ENCODE measurements at places on chromosomes 2 and 18. TPM values are rescaled to one million over a fixed set of nuclear protein-coding genes. Genes with fewer than 3 reads are reported as not detected.

- no peak overlapping the region for H3K27ac ChIP-seq
- no peaks in the 10 kb centered on the region for H3K4me1 ChIP-seq
- H3K4me3 ChIP-seq, result no peak overlapping the region
- H3K36me3 ChIP-seq, result no peaks in the 10 kb centered on the region
- no peak for DNase-seq
These were observed 455.3 kb downstream of the STK39 start for GRCh38 chr2:167792126-167792525.

GRCh38 chr18:58949031-58949430 is 84.4 kb downstream of the ZNF532 start:
- DNase-seq, result no peak
- H3K36me3 ChIP-seq, result peaks cover 70% of the 10 kb centered on the region
- no peak overlapping the region for H3K27ac ChIP-seq

DNA sequence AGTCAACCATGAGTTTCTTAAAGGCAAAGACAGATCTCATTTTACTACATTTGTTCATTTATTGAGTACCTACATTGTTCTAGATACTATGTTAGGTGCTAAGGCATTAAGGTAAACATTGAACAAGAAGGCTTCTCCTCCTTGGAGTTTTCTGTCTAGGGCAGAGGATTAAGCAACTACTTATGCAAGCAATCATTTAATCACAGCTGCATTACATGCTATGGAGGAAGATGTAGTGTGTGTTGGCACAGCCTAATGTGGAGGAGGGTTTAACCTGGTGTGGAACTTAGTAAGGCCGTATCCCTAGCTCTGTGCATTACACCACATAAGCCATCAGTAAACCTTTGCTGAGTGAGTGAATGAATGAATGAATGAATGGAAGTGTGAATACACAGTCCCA is 106.5 kb upstream of the MAP3K20 start:
- no peak for DNase-seq
- no peak overlapping the region for H3K4me3 ChIP-seq
- H3K27ac ChIP-seq, result no peak overlapping the region
- peaks cover 36% of the 10 kb centered on the region for H3K4me1 ChIP-seq

DNA sequence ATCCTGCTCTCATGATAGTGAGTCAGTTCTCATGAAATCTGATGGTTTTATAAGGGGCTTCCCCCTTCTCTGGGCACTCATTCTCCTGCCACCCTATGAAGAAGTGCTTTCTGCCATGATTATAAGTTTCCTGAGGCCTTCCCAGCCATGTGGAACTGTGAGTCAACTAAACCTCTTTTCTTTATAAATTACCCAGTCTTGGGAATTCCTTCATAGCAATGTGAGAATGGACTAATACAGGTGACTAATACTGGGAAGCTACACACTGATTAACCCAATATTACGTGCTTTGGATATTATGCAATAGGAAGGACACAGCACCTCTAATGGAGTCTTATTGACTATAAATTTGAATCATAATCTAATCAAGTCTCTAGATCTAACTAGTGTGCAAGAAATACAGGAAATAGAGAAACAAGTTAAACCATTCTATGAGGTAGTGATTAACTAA is 107.2 kb upstream of the ETAA1 start:
- no peaks in the 10 kb centered on the region for H3K27me3 ChIP-seq
- no peaks in the 10 kb centered on the region for H3K36me3 ChIP-seq
- H3K4me1 ChIP-seq, result peaks cover 3% of the 10 kb centered on the region
- no peak for DNase-seq
- H3K4me3 ChIP-seq, result no peak overlapping the region

DNA sequence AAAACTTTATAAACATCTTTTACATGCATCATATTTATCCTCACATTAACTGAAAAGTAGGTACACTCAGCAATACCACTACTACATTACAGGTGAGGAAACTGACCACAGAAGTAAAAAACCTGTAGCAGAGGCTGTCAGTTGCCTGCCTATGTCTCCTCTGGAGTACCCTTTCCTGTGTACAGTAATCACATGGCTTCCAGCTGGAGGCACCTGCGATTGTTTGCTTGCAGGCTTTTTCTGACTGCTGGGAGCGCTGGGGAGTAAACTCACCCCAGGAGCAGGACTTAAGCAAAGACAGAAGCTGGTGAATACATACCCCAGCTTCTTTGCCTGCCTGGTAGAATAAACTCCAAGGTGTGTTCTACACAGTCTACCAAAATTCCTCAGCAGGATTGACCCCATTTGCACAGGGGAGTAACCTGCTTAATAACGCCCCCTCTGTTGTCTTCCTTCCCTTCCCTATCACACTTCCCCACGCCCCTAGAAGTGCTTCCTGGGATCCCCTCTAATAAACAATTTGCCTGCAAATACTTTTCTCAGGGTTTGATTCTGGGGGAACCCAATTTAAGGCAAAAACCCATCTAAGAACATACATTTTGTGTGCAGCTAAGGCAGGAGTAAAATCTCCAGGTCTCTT is 138.9 kb downstream of the PTH2R start:
- H3K27me3 ChIP-seq, result no peaks in the 10 kb centered on the region
- no peak overlapping the region for H3K27ac ChIP-seq
- no peak for DNase-seq
- H3K4me3 ChIP-seq, result no peak overlapping the region
- no peaks in the 10 kb centered on the region for H3K4me1 ChIP-seq

DNA sequence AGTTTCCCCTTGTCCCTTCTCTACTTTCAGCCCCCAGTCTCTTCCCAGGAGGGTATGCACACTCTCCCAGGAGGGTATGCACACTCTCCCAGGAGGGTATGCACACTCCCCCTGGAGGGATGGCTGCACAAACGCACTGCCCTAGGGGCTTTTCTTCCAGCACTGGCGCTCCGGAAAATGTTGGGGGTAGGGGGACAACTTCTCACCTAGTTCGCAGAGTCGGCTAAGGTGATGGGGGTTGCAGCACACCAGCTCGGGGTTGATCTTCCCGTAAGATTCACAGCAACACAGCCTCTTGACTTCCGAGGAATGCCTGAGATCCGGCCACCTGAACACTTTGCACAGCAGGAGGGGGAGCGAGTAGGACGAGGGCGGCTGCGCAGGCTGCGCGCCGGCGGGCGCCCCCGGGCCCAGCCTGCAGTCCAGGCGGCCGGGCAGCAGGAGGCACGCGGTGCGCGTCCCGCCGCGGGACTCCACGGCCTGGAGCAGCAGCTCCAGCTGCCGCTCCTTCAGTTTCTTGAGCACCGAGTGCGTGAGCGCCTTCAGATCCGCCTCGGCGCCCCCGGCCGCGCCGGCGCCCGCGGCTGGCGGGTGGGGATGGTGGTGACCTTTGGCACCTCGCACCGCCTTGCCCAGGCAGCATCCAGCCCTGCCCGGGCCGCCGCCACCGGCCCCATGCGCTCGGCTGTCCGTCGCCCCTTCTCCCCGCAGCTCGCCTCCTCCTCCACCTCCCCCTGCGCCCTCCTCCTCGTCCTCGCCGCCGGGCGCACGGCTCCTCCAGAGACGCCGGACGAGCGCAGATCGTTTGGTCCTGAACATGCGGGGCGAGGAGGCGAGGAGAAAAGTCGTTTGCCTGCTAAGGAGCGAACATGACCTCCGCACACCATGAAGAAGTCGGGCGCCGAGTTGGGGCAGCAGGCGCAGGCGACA is 894 bp downstream of the SMAD7 start:
- H3K27ac ChIP-seq, result peak overlapping the region; percentile 98
- H3K4me1 ChIP-seq, result peaks cover 49% of the 10 kb centered on the region
- H3K27me3 ChIP-seq, result no peaks in the 10 kb centered on the region
- peak overlapping the region; percentile 83 for H3K4me3 ChIP-seq
- no peak for DNase-seq
- H3K36me3 ChIP-seq, result no peaks in the 10 kb centered on the region

GRCh38 chr2:173401716-173402326 is 47.1 kb downstream of the CDCA7 start:
- no peak for DNase-seq
- peaks cover 15% of the 10 kb centered on the region for H3K4me1 ChIP-seq
- H3K4me3 ChIP-seq, result peak overlapping the region; percentile 18
- no peak overlapping the region for H3K27ac ChIP-seq
- H3K27me3 ChIP-seq, result peaks cover 72% of the 10 kb centered on the region

DNA sequence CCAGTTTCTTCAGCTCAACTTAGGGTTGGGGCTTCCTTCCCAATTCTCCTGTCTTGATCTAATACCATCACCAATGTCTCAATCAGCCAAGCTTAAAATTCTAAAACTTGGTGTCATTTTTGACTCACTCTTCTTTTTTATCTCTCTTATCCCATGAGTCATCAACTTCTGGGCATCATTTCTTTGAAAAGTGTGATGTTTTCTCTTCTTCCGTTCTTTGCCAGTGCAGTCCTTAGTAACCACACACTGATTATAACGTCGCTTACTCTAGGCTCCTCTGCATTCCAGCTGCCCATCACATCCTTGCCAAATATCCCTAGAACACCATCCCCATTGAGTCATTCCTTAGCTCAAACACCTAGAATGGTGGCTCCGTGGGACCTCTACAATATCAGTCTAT is 27.4 kb upstream of the MRO start:
- DNase-seq, result no peak
- H3K4me3 ChIP-seq, result no peak overlapping the region
- no peak overlapping the region for H3K27ac ChIP-seq
- H3K4me1 ChIP-seq, result no peaks in the 10 kb centered on the region
- no peaks in the 10 kb centered on the region for H3K27me3 ChIP-seq

DNA sequence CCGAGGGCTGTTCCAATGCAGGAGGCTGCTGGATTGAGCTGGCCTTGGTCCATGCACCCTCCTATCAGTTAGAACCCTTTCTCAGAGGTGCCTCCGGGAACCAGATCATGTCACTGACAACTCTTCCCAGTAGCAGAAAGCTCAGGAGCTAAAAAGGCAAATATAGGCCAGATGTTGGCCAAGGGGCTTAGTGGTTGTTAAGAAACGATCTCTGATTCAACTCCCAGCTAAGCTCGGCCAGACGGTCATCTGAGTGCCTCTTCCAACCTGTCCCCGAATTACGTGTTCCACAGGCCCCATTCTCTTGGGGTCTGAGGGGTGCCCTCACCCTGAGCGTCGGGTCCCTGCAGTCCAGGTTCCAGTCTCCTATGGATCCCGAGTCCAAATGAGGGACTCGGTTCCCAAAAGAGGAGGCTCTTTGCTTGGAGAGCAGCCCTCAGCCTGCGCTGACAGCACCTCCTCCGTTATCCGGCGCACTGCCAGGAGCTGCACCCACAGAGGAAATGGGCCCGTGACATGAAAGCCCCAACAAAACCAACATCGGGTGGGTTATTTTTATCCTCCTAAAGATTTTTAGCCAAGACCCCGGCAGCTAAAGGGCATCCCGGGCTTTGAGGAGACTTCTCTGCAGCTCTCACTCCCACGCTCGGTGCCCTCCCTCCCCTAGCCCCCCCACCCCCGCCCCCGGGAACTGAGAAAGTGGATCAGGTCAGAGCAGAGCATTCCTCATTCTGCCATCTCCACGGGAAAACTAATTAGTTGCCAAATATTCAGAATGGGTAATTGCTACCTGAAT is 106.6 kb upstream of the ID2 start:
- H3K27ac ChIP-seq, result no peak overlapping the region
- H3K27me3 ChIP-seq, result no peaks in the 10 kb centered on the region
- H3K4me1 ChIP-seq, result peaks cover 11% of the 10 kb centered on the region

DNA sequence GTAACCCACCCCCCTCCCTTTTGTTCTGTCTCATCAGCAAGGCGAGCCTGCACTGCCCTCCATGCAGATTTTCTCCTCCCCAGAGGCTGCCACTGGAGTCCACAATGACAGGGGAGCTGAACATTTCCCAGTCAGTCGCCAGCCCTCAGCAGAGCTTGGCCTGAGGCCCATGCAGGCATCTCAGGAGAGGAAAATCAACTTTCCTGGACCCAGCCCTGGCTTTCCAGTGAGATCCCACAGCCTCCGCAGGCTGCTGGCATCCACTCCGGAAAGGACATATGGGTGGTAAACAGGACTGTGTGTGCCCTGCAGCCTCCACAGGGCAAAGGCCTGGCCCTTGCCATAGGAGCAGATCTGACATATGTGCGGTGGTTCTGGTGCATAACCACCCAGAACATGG is 253.8 kb downstream of the TNS1 start:
- no peak overlapping the region for H3K4me3 ChIP-seq
- H3K4me1 ChIP-seq, result peaks cover 71% of the 10 kb centered on the region
- H3K36me3 ChIP-seq, result peaks cover 5% of the 10 kb centered on the region
- H3K27ac ChIP-seq, result no peak overlapping the region
- no peaks in the 10 kb centered on the region for H3K27me3 ChIP-seq
- DNase-seq, result peak; percentile 81

DNA sequence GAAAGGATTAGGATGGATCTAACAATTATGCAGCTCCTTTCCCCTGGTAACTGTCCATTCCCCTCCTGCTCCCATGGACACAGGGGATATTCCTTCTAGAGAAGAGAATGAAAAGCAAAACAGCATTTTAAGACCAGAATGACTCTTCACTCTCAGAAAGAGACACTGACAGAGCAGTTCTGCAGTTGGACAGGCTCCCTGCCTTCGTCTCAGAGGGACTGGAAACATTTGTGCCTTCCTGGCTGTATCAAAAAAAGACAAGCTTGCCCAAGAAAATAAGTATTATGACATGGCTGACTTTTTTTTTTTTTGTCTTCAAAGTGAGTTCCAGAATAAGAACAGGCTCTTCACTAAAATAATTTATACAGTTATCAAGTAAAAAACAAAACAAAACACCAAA is 9.5 kb downstream of the PID1 start:
- peaks cover 4% of the 10 kb centered on the region for H3K4me1 ChIP-seq
- DNase-seq, result no peak
- no peak overlapping the region for H3K4me3 ChIP-seq

DNA sequence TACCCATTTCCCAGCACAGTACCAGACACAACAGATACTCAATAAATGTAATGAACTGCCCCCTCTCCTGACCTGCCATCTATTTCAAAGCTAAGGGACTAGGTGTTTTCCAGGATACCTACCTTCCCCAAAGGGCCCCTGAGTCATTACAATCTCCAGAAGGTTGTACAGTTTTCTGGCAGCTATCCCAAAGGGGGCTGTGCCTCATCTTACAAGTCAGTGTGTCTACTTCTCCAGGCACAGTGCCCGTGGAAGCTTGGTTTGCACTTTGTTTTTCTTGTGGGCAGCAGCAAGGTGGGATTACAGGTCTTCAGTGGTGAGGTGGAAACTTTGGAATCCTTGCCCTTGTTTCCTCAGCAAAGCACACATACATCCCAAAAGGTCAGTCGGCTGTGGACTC is 62.8 kb upstream of the CYP26B1 start:
- H3K36me3 ChIP-seq, result no peaks in the 10 kb centered on the region
- H3K27me3 ChIP-seq, result no peaks in the 10 kb centered on the region
- DNase-seq, result no peak
- H3K27ac ChIP-seq, result no peak overlapping the region
- peaks cover 12% of the 10 kb centered on the region for H3K4me1 ChIP-seq

GRCh38 chr2:241754042-241754441 is 19.6 kb downstream of the D2HGDH start:
- H3K27me3 ChIP-seq, result no peaks in the 10 kb centered on the region
- DNase-seq, result no peak
- H3K4me1 ChIP-seq, result no peaks in the 10 kb centered on the region
- H3K36me3 ChIP-seq, result peaks cover 13% of the 10 kb centered on the region
- no peak overlapping the region for H3K4me3 ChIP-seq

GRCh38 chr2:239190361-239190760 is 210.5 kb downstream of the HDAC4 start:
- peaks cover 52% of the 10 kb centered on the region for H3K36me3 ChIP-seq
- H3K27me3 ChIP-seq, result no peaks in the 10 kb centered on the region
- no peak overlapping the region for H3K4me3 ChIP-seq
- peaks cover 4% of the 10 kb centered on the region for H3K4me1 ChIP-seq

- no peak overlapping the region for H3K4me3 ChIP-seq
- no peak overlapping the region for H3K27ac ChIP-seq
- no peaks in the 10 kb centered on the region for H3K36me3 ChIP-seq
- DNase-seq, result no peak
These were observed 122.1 kb upstream of the SLC39A10 start for GRCh38 chr2:195534971-195535370.

The GPR45 gene
- total RNA-seq, result not detected

The NBEAL1 gene
- 24.1 TPM for total RNA-seq

The NHEJ1 gene
- total RNA-seq, result 20.2 TPM

The SERPINB11 gene
- total RNA-seq, result not detected

The SOX11 gene
- total RNA-seq, result 0.50 TPM

The CAPN14 gene
- total RNA-seq, result not detected

Measured in esophagus muscularis mucosa (tissue), 4 donors.